ENCODE measurements at places on chromosomes 4 and X.
A peak's percentile ranks its signal among the peaks of the same experiment; 100 is the strongest.

GRCh38 chr4:171288816-171289432 lies 524.3 kb upstream of the GALNTL6 start:
- no peak for DNase-seq

DNA sequence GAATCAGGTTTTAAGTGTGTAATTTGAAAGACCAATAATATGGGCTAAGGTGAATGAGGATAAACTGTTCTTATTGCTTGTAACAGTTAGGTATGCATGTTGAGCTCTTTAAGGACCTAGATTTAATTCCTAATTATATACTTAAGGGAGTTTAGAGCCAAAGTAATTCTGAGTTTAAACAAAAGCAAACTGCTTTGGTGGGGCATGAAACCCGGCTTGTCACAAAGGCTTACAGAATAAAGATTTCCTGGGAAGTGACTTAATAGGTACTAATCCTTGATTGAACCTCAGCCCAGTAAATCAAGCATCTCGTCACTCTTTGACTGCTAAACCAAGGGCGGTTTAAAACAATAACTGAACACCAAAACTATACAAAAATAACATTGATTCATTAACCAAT lies 1324.2 kb downstream of the RPA4 start:
- DNase-seq, result no peak

DNA sequence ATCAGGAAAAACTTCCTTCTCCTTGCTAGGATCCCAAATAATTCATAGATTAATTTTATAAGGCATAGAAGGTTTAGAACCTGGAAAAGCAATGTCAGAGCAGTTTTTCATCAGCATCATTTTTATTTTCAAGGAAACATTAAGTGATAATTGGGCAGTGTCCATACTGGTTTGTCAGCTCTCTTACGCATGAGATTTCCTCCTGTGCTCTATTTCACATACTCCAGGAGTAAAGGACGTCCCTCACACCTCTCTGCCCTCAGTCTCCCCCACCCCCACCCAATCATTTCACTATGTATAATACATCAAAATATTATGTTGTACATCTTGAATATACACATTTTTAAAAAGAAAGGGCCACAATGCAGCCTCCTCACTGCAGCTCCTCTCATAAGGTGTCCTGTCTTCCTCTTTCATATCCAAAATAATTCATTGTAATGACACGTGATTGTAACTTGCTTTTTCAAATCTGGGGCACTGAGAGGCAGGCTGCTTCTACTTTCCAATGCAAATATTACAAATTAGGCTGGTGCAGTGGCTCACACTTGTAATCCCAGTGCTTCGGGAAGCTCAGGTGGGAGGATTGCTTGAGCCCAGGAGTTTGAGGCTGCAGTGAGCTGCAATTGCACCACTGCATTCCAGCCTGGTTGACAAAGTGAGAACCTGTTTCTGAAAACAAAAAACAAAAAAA lies 34.4 kb downstream of the ARHGEF38 start:
- DNase-seq, result no peak

DNA sequence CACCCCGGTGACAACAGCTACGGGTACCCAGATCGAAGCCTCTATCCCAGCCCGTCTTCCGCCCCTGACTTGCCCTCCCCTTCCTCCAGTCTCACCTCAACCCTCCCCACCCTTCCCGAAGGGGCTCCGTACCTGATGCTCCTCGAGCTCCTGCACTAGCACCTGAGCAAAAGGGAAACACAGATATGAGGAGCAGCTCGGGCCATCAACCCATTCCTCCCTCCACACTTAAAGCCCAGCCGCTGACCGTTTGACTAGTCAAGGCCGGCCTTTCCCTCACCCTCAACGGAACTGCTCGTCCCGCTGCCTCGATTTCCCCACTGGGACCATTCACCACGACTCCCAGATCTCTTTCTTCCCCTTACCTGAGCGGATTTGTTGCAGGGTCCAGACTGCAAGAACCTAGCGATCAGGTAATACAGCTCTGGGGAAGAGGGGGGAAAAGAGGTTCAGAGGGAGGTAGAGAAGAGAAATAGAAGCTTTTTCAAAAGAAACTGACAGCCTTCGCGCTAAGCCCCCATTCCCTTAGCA lies 731 bp downstream of the BRWD3 start:
- peak; percentile 37 for DNase-seq

DNA sequence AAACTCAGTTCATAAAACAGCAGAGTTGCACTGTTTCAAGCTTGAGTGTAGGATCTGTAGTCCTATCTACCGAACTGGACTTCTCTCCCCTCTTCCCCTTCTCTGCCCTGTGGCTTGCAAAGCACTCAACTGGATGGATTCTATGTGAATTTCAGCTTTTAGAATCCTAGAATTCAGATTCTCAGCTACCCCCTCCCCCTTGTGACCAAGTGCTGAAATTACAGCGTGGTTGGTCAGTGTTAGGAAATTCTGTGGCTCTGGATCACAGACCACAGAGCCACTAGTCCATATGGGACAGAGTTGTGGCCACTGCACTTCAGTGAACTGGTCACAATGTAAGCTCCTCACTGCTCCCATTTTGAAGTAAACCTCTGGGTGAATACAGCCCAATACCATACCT lies 64.6 kb upstream of the TRPC5 start:
- no peak for DNase-seq

GRCh38 chr4:171650543-171650942 lies 162.7 kb upstream of the GALNTL6 start:
- DNase-seq, result no peak

GRCh38 chr4:139241784-139242151 lies 38.3 kb downstream of the MGARP start:
- no peak for DNase-seq

GRCh38 chr4:72323227-72323626 lies 245.8 kb downstream of the ADAMTS3 start:
- DNase-seq, result no peak

- no peak for DNase-seq
Measured at GRCh38 chr4:116926631-116927295, 158.6 kb downstream of the TRAM1L1 start.

DNA sequence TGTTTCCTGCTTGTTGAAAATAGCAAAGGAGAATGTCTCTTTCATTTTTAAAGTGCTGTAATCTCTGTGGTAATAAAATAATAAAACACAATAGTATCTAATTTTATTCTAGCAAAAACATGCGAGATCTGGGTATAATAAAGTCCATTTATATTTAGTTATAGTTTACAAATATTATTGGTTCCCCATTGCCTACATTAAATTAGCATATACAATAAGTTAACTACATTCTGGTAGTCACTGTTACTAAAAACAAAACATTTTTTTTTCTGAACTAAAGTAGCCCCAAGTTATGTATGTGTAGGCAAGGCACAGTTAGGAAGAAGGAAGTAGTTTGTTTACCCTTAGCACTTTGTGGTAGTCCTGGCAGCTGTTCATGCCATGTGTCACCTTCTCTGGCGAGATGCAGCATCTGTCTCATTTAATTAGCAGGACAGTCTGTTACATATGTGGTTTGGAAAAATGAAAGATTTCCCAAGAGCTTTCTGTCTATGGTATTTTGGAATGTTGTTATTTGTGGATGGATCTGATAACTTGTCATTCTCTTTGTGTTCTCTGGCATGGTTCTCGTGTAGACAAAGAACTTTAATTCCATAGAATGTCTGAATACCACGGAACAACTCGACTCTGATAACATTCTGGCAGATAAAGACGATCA lies 231.3 kb upstream of the PITX2 start:
- DNase-seq, result peak; percentile 32

DNA sequence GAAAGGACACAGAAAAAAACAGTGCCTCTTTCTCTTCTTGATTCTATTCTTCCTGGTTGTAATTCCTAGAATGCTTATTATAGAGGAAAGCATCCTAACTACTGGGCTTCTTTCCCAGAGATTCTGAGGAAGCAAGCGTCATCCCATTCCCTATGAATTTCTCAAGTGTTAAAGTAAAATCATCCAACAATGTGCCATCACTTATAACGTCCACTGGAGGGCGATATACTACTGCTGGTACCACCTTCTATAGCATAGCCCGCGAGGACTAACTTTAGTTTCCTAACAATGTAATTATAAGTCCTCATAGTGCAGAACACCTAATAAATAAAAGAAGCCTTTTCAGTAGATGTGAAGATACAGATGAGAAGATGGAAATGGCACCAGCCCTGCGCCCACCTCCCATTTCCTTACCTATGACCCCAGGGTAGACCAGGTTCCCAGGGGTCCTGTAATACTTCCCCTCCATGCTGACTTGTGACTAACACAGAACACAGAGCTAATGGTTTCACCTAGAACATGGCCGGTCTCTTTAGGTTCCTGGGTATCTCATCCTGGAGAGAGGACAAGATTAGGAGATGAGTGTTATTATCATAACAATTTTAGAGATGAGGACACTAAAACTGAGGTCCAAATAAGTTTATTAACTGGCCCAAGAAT lies 4.2 kb downstream of the CENPVL3 start:
- no peak for DNase-seq

- no peak for DNase-seq
Measured at GRCh38 chr4:26218677-26219605, 101.9 kb upstream of the RBPJ start.

- no peak for DNase-seq
Measured at GRCh38 chrX:34744521-34744920, 87.4 kb upstream of the TMEM47 start.

DNA sequence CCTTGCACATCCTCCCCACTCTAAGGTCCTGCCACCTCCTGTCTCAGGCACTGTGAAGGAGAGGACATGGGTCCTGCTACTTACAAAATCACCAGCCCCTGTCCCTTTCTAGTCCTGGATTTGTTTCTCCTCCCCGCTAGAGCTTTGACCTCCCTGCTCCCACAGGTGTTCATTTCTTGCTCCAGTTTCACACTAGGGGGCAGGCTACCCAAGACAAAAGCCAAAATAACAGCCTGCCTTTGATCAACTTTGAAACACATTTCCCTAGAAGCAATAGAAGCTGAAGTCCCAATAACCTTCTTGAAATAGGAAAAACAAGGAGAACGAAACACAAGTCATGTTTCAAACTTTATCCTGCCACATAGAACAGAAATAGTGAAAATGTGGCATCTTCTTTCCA lies 164.4 kb downstream of the QDPR start:
- no peak for DNase-seq

- no peak for DNase-seq
Measured at GRCh38 chr4:124433500-124433899, 279.0 kb downstream of the ANKRD50 start.

DNA sequence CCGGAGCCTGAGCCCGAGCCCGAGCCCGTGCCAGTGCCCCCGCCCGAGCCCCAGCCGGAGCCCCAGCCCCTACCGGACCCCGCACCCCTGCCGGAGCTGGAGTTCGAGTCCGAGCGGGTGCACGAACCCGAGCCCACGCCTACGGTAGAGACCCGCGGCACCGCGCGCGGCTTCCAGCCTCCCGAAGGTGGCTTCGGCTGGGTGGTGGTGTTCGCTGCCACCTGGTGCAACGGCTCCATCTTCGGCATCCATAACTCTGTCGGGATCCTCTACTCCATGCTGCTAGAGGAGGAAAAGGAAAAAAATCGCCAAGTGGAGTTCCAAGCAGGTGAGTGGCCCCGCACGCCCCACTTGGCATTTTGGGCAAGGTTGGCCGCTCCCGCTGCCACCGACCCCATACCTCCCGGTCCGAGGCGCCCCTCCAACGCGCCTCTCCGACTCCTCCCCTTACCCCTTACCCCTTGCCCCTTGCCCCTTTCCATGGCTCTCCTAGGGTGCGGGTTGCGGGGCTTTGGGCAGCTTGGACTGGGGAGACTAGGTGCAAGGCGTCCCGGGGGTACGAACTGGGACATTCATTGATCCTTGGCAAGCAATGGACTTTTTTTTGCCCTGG lies 553 bp downstream of the SLC16A2 start:
- DNase-seq, result no peak
